BJ (cell line): ENCODE measurements at places on chromosomes 7 and 10.

- DNase-seq, result no peak
Observed at GRCh38 chr7:6648815-6649104, 11.6 kb downstream of the ZNF316 start.

GRCh38 chr7:44223362-44224079, 22.7 kb downstream of the YKT6 start:
- DNase-seq, result no peak

GRCh38 chr7:12865593-12865992, 178.2 kb downstream of the ARL4A start:
- no peak for DNase-seq

GRCh38 chr10:10819206-10819856, 198.3 kb upstream of the CELF2 start:
- DNase-seq, result no peak

DNA sequence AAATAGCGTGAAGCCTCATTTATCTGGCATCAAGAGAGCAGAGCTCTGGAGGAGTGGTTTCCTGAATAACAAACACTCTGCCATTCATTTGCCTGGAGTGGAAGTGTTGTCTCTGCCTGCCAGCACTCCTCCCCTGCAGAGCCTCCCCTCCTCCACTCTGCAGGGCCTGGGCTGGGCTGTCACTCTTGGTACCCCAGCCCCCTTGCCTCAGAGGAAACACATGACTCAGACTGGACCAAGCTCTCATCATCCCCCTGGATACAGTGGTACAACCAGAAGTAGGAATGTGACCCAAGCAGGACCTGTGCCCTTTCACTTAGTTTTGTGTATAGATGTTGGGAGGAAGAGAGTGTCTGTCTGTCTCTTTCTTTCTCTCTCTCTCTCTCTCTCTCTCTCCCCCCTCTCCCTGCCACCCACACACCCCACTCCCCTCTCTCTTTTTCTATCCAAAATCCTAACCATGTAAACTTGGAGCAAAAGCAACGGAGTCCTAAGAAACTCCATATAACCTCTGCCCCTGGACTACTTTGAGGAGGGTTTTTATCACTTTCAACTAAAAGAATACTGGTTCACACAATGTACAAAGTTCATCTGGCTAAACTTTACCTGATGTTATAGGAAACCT, 43.9 kb downstream of the DOCK4 start:
- no peak for DNase-seq

- DNase-seq, result no peak
Observed at GRCh38 chr10:12625393-12626023, 276.2 kb downstream of the CAMK1D start.
